Hepatocyte (in vitro differentiated cells): ENCODE measurements at places on chromosomes 5 and 9. TPM values are rescaled to one million over a fixed set of nuclear protein-coding genes. Genes with fewer than 3 reads are reported as not detected.

GRCh38 chr5:431001-431710, 11.8 kb upstream of the EXOC3 start:
- DNase-seq, result peak; percentile 89
- no peak overlapping the region for H3K4me3 ChIP-seq
- peak overlapping the region; percentile 51 for H3K27ac ChIP-seq
- H3K4me1 ChIP-seq, result peaks cover 14% of the 10 kb centered on the region
- no peaks in the 10 kb centered on the region for H3K27me3 ChIP-seq

DNA sequence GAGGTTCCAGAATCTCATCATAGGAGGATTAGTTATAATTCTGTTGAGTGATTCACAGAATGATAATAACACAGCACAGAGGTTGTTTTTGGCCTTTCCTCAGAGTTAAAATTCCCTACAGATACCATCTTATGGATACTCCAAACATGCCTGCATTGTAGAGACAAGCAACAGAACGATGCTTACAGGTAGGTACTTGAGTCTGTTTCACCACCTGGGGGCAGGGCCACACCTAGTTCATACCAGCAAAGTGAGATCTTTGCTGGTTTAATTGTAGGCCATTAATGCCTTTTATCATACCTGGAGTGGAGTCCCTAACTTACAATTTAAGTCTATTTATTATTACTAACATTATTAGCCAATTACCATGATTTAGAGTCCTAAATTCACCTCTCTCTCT, 416.5 kb upstream of the TLE4 start:
- H3K27ac ChIP-seq, result no peak overlapping the region
- no peak for DNase-seq
- H3K36me3 ChIP-seq, result no peaks in the 10 kb centered on the region
- no peaks in the 10 kb centered on the region for H3K27me3 ChIP-seq
- no peak overlapping the region for H3K4me3 ChIP-seq

GRCh38 chr5:119273391-119273839, 82.4 kb upstream of the TNFAIP8 start:
- H3K36me3 ChIP-seq, result no peaks in the 10 kb centered on the region
- no peaks in the 10 kb centered on the region for H3K27me3 ChIP-seq
- no peak overlapping the region for H3K4me3 ChIP-seq
- peaks cover 30% of the 10 kb centered on the region for H3K4me1 ChIP-seq
- DNase-seq, result no peak
- H3K27ac ChIP-seq, result peak overlapping the region; percentile 78

GLRA1 gene
- not detected in 2 replicates for total RNA-seq

TGFBI gene
- 316 and 401 TPM in 2 replicates for total RNA-seq

DDX4 gene
- total RNA-seq, result 0.17 TPM in 1 of 2 replicates, not detected in the other

LCN6 gene
- total RNA-seq, result not detected in 2 replicates
